ENCODE measurements at places on chromosomes 2 and 18.

GRCh38 chr2:225013425-225014365, 28.6 kb downstream of the DOCK10 start:
- DNase-seq, result no peak

DNA sequence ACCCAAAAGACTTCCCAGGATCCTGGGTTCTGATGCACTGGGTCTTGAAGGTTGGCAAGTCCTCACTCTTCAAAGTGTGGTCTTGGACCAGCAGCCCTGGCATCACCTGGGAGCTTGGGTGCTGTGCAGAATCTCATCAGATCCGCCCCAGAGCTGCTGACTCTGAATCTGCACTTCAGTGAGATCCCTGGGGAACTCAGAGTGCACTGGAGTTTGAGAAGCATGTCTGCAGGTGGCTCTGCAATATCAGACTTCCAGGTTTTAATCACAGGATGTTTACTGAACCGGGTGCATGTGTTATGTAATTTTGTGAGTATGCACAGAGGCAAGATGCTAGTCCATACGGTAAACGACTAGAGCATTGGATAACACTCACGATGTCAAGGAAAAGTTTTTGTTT, 58.0 kb upstream of the BOD1L2 start:
- no peak for DNase-seq

- no peak for DNase-seq
Observed at GRCh38 chr2:77391119-77391518, 131.1 kb downstream of the LRRTM4 start.

- DNase-seq, result no peak
Observed at GRCh38 chr2:74526649-74527230, 709 bp upstream of the DQX1 start.

- DNase-seq, result no peak
Observed at GRCh38 chr2:96527286-96528005, 9.1 kb upstream of the ARID5A start.

DNA sequence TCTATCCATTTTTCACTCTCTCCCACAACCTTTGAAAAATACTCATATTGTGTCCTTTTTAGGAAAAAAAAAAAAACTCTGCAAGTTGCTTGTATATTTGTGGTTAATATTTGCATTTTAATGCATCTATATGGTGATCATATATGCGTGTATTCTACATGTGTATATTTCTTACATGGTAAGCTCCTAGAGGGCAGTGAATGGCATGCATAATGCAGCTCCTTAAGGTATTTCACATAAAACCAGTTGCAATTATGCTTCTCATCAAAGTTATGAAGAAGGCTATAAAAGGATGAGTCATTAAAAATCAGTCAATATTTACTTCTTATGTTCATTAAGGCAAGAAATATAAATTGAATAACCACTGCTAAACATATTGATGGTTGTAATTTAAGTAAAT, 100.8 kb downstream of the LRP1B start:
- no peak for DNase-seq

DNA sequence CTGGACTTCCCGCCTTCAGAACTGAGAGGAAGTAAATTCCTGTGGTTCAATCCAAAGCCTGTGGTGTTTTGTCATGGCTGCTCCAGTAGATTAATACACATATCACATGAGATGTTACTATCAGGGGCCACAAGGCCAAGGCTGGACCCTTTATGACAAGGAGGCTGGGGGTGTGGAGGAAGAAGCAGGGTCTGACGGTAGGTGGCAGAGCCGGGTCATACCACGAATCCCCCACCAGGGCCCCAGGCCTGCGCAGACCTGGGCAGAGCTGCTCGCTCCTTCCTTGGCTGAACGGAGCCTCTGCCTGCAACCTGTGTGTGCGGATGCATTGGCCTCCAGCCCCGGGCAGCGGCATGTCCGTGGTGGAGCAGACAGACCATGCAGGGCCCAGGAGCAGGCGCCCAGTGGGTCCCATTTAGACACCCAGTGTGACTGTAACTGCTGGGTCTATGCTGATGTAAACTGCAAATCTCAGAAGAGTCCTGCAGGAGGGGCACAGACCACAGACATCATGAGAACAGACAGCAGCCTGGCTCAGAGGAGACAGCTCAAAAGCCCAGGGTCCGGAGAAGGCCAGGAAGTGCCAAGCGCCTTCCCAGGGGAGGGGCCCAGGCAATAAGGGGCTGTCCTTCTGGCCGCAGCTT, 155.2 kb downstream of the PXDN start:
- no peak for DNase-seq

GRCh38 chr2:222433332-222434173, 9.2 kb downstream of the SGPP2 start:
- no peak for DNase-seq

GRCh38 chr18:50649821-50650220, 89.9 kb downstream of the MAPK4 start:
- DNase-seq, result peak; percentile 6

DNA sequence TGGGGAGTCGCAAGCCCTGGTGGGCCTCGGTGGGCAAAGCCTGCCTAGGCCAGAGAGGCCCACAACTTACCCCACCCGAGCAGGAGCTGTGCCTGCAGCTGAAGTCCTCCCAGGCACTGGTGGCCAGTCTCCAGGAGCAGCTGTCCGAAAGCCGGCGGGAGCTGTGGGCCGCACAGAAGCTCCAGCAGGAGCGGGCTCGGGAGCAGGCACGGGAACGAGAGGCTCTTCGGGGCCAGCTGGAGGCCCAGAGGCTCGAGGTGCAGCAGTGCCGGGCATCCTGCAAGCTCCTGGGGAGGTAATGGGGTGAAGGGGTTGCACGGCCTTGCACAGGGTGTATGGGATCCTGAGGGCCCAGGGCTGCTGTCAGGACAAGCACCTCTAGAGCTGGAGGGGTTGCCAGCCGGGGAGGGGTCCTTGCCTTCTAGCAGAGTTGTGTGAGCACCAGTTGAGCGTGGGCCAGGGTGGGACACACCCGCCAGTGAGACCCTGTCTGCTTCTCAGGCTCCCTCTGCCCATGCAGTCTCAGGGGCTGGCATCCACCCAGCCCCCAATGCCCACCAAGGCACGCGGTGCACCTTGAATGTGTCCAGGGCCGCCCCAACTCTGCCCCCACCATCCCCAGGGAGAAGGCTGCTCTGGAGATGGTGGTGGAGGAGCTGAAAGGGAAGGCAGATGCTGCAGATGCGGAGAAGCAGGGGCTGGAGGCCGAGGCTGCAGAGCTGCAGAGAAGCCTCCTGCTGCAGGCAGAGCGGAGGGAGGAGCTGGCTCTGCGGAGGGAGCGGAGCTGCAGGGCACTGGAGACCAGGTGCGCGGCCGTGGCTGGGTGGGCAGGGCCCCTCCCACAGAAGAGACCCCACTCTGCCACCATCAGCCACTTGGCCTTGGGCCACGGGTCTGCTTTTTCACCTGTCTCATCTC, 27.2 kb downstream of the CROCC2 start:
- no peak for DNase-seq

DNA sequence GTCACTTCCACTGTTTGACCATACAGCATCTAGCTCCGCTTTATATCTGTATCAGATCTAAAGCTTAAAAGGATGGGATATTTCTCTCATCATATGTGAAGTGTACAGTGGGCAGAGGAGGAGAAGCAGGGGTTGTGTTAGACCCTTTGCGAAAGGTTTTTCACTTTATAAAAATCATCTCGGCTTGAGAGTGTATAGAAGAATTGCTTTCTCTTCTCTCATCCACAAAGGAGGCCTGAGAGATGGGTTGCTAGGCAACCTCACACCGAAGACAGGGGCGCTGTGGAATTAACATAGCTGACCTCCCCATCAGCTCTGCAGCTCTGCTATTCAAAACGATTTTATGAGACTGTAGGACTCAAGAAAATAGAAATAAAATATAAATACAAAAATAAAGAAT, 70.2 kb upstream of the GALNT3 start:
- no peak for DNase-seq

DNA sequence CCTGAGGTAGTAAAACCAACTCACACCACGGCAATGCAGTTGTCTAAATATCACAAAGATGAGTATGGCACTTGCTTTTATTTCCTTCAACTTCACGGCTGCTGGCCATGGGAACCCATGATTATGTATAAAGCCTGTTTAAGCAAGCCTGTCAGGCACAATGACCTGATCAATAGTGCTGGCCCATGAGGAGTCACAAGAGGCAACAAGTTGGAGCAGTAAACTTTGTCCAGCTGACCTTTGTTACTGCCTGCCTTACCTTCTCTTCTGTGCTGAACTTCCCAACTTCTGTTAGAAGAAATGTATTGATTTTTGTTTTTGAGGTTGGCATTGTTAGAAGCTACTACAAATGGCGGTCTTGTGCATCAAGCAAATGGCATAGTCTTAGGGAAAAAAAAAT, 151.9 kb downstream of the RAB3GAP1 start:
- DNase-seq, result no peak

DNA sequence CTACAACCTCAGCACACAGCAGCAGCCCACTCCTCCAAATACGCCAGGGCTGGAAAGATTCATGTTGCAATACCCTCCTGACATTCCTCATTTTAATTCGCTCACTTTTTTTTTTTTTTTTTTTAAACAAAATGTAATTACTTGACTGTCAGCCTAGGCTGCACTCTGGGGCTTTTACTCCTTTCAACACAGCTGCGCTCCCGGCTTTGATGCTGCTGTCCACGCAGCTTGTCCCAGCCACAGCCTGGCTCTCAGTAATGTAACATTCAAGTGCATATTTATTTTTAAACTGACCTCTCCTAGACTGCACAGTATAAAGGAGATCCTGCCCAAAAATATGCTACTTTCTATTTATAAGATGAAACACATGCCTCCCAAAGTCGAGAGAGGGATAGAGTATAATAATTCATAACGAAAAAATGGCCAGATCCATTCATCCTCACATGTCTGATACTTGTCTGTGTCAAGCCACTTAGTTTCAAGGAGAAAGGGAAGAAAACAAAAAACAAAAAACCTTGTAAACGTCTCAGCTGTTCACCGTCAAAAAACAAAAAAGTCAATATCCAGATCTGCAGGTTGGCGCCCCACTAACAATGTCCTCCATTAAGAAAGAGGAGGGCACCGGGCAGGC, 949 bp downstream of the CDC42EP3 start:
- no peak for DNase-seq

- DNase-seq, result no peak
Observed at GRCh38 chr18:79540161-79540903, 139.3 kb upstream of the CTDP1 start.

GRCh38 chr2:157055660-157056199, 201.8 kb upstream of the GALNT5 start:
- DNase-seq, result no peak

DNA sequence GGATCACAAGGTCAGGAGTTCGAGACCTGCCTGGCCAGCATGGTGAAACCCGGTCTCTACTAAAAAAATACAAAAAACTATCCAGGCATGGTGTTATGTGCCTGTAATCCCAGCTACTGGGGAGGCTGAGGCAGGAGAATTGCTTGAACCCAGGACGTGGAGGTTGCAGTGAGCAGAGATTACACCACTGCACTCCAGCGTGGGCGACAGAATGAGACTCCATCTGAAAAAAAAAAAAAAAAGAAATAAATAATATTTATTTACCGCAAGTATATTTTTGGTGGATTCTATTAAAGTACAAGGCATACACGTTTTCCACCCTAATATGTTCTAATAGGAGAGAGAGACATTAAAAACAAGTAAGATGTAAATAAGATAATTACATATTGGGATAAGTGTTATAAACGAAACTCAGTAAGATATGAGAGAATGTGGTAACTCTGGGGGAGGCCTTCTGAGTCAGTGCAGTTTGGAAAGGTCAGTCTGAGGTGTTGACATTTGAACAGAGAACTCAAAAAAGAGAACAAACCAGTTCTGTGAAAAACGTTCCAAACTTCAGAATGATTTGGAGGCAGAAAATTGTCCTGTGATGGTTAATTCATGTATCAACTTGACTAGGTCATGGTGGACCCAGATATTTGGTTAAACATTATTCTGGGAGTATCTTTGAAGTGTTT, 8.8 kb upstream of the POLI start:
- DNase-seq, result no peak

- peak; percentile 85 for DNase-seq
Observed at GRCh38 chr18:45954070-45954934, 12.8 kb downstream of the EPG5 start.

DNA sequence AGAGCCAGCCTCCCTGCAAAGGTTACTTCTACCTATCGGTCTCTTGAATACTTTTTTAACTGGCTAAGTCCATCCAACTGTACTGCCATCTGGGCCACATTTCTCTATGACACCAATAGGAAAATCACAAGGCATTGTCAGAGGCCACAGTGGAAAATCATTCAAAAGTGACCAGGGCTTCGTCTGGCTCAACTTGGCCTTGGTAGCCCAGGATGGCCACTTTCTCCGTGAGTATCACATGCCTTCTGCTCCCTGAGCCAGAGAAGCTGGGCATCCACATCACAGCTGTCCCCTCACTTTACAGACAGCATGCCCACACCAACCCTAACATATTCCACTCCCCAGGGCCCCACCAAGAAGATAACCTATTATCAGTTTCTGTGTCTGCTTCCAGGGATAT, 5.8 kb downstream of the CIB4 start:
- DNase-seq, result no peak

- no peak for DNase-seq
Observed at GRCh38 chr2:217462121-217462520, 540.7 kb downstream of the TNS1 start.

DNA sequence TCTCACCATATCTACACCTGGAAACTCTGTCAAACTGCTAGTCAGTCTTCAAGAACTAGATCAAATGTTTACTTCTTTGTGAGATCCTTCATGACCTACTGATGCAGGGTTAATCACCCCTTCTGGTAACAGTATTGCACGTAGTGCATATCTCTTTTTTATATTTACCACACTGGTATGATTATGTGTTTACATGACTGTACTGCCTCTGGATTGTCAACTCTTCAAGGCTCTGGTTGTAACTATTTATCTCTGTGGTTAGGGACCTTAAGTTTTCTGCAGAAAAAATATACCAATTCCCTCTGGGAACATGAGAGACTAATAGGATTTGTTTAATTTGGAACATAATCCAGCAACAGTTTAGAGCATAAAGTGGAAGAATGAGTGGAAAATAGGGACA, 135.5 kb downstream of the PDE1A start:
- DNase-seq, result no peak

- DNase-seq, result no peak
Observed at GRCh38 chr2:199457147-199458008, at the start of gene SATB2. Gene SATB2 (minus strand): TSS chr2:199457939. CDS start chr2:199456037, 1,902 bp downstream.

DNA sequence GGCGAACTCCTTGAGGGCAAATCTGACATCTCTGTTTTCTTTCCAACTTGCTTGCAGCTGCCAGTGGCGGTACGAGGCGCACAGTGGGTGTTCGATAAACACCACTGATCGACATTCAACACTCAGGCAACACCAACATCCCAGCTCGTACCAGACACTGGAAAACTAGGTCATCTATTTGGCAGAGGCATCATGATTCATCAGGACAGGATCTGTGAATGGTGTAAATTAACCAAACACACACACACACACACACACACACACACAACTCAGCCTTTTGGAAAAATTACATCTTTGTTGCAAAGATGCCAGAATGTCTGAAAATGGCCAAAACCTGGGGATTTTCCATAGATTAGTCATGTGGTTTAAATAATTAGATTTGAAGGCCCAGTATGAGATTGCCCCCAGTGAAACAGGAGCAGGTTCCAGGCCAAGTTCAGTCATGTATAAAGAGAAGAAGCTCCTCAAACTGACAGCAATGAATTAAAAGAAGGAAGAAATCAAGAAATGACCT, 150.5 kb upstream of the NCKAP5 start:
- peak; percentile 96 for DNase-seq

Data from fibroblast of skin of left biceps (primary cell).